Stimulated activated CD4-positive, alpha-beta T cell treated with anti-CD3 and anti-CD28 coated beads, Interleukin-12 subunit alpha, Interleukin-12 subunit beta, amount 100 ng/mL, for 48 hours (primary cell): ENCODE measurements at places on chromosomes 3 and 15.
A peak's percentile ranks its signal among the peaks of the same experiment; 100 is the strongest.

- no peak for DNase-seq
These were observed 517.2 kb downstream of the SHQ1 start for GRCh38 chr3:72331076-72331475.

DNA sequence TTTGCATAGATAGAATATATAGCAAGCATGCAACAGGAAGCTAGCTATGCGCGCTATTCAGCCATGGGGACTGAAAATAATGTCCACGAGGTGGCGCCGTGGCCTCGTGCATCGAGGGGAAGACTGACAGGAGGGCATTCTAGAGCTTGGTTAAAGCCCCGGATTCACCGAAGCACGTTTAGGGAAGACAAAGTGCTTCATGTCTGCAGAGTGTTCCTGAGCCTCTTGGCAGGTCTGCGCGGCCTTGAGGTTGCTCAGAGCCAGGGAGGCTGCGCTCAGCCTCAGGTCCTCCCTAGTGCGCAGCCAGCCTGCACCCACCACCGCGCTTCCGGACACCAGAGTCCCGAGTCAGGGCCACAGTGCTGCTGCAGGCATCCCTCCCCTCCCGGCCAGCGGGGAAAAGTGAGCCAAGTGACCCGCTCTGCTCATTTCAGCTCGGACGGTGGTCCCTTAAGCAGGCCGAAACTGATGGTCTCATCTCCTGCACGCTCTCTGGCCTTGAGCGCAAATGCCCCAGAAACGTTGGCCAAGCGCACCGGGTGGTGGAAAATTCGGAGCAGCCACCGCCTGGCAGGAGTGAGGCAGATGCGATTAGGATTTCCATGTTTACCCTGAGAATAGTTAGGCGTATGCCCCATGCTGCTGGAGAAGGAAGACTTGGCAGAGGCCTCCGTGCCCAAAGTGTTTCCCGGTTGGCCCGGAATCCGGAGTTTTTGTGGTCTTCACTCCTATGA lies 24.8 kb downstream of the GABRA5 start:
- peak; percentile 24 for DNase-seq

GRCh38 chr15:36707884-36708435 lies 128.5 kb downstream of the CDIN1 start:
- DNase-seq = no peak

DNA sequence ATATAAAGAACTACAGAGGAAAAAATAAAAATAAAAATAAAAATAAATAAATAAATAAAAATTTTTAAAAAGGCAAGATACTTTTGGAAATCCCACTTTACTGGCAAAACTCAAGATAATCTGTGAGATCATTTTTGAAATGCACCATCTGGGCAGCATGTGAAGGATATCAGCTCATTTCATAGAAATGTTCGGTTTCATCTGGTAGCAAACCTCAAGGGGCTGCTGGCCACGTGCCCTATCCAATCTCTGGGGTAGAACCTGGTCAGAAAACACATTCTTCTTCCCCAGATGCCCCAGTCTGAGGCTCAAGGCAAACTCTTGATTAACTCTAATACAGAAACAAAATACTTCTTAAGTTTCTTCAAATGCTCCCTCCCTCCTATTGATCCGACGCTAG lies 166.0 kb downstream of the FMN1 start:
- DNase-seq = no peak

GRCh38 chr3:51696954-51697353 lies 9.9 kb upstream of the GRM2 start:
- DNase-seq = no peak

GRCh38 chr15:91885714-91886270 lies 32.3 kb downstream of the SLCO3A1 start:
- no peak for DNase-seq

- peak; percentile 47 for DNase-seq
These were observed at the start of gene SIDT1 for GRCh38 chr3:113531826-113532697. Gene SIDT1 (plus strand): TSS chr3:113532555. CDS start chr3:113533022, 467 bp downstream.

- no peak for DNase-seq
These were observed 41.9 kb downstream of the CCDC12 start for GRCh38 chr3:46934498-46935167.

DNA sequence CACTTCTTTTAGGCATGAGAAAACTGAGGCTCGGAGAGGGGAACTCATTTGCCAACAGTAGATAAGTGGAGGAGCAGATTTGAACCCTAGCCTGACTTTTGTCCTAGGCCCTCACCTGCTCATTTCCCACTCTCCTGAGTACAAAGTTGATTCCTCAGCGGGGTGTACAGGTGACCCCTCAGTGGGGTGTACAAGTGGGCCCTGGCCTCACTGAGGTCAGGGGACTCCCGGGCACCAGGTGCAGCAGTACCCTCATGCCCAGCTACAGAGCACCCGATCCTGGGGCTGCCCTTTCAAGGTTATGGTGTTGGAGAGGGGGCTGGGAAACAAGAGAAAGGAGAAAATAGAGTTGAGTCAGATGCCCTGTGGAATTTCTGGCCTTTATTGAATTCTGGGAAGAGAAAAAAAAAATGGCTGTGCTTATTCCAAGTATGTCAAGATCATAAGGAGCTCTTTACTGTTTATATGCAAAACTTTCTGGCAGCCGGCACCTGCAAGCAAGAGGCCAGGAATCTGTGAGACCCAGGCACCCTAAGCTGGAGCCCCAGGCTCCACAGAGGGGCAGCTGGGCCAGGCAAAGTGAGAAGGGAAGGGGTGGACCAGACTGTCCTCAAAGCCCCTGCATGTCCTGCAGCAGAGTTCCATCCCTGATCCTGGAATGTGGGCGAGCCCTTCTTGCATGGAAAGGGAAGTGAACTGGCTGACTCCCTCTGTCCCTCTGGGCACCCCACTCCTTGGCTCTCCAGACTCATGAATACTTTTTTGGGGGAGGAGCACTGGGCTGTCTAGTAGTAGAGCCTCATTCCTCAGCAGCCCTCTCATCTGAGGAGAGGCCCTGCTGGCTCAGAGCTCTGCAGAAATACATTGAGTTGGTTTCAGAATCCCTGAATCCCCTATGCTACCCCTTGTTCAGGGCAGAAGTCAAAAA lies 43.1 kb downstream of the AMOTL2 start:
- no peak for DNase-seq

DNA sequence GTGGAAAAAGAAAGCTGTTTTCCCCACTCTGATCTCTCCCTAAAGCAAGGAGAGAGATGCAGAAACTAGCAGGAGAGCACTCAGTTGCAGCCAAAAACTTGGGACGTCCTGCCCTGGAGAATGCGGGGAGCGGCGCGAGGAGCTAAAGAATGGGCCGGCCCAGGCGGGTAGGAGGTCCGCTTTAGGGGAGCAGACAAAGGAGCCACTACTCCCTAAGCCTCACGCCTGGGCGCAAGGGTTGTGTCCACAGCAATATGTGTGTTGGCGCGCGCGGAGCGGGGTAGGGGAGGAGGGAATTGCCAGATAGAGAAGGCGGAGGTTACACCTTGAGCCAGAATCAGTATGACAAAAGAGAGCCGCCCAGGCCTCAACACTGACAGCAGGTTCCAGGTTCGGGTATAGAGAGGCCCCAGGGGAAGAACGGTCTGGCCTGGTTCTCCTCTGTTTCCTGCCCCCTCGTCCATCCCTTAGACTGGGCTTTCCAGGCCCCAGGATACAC lies 2.9 kb downstream of the WNT5A start:
- no peak for DNase-seq

- DNase-seq = no peak
These were observed 394.8 kb downstream of the SI start for GRCh38 chr3:164683489-164683888.

DNA sequence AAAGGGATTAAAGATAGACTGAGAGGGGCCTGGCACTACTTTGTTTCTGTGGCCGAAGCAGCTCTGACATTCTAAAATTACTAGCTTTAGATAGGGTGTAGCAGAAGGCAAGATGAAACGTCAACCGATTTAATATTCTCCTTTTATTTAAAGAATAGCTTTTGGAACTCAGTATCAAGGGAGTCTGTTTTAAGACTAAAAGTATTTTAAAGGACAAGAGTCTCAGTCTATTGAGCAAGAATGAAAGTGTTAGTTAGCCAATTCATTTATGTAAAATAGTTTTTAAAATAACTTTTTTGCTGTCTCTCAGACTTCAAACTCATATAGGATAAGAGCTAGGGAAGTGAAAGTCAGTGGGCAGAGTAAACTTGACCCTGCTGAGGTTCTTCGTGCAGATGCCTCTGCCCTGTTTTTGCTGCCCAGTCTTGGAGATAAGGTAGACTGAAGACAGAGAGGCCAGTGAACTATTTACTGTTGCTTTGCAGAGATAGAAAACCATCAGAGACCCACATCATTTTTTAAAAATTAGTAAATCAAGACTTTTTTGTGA lies 1090.9 kb downstream of the ROBO2 start:
- no peak for DNase-seq

- no peak for DNase-seq
These were observed 61.7 kb downstream of the TFDP2 start for GRCh38 chr3:142087676-142088075.

DNA sequence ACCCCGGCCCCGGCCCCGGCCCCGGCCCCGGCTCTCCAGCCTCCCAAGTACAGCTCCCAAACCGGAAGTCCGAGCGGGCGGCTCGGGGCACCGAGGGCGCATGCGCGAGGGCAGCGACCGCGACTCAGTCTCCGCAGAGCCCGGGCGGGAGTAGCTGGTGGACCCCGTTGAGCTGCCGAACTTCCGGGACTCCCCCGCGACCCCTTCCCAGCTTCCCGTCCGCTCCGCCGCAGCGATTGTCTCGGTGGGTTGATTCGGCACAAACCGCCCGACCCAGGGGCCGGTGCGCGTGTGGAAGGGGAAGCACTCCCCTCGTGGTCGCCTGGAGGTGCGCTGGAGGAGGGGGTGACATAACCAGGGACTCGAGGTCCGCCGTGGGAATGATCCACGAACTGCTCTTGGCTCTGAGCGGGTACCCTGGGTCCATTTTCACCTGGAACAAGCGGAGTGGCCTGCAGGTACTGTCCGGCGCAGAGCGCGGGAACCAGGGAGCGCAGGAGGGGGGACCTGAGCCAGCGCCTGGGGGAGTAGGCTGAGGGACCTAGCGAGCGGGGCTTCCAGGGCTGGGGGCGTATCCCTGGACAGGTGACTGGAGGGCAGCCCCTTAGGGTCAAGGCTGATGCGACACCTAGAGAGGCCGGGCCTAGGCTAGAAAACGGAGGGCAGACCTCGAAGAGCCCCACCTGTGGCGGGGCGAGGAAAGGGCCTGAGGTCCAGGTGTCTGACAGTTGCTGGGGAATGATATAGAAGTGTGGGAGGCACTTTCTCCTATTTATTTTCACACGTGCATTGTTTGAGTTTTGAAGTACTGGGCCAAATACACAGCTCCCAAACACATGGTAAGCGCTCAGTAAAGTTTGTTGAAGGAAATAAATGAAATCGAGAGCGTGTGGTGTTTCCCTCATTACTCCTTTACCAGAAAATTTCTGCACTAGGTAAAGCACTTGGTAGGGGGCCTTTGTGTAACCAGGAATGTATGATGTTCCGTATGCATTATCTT lies at the start of the genes TUBGCP4 and ZSCAN29:
TUBGCP4 (plus strand) TSS at position 127 of the 1,000 bp plus-strand sequence; CDS start at position 381, 254 bp downstream.
ZSCAN29 (minus strand) TSS at position 69 of the 1,000 bp plus-strand sequence. CDS start 1,130 bp downstream, outside the sequence.
- peak; percentile 78 for DNase-seq

GRCh38 chr3:176787506-176787905 lies 409.8 kb downstream of the TBL1XR1 start:
- no peak for DNase-seq

DNA sequence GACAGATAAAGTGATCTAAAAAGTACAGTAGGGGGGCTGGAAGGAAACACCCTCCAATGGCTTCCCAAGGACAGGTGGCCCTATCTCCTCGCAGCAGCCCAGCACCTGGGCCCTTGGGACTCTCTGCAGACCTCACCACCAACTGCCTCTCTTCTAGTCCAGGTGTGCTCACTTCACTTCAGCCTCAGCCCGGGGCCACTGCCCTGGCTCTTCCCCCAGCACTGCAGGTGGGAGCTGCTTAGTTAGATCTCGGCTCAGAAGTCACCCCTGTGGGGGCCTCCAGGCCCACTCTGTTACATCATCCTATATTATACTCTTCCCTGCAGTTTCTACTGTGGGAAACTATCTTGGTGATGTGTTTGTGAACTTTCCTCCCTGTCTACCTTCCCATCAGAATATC lies 2.0 kb downstream of the KLF15 start:
- no peak for DNase-seq

- DNase-seq = no peak
These were observed 2.4 kb downstream of the CCNDBP1 start for GRCh38 chr15:43187544-43188155.

DNA sequence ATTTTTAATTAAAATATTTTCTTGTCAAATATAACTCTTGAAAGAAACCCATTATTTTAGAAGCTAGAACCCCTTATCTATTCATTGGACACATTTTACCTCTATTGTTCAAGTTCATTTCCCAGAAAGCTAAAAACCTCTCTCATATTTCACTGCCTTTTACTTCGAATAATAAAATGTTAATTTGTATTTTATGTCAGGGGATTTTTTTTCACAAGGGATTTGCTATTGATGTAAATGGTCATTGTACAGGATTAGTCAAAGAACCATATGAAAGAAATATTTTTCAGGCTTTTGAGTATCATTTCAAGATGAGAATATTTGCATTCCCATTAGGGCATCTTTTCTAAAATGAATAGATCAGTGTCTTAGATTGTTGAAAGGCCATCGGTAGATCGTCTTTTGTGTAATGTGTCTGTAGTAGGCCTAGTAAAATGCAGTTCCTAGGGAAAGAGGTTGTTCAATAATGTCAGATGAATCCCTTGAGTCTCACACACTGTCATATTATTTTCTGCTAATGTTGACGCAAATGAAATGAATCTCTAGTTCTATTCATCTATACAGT lies 114.5 kb downstream of the ROBO1 start:
- no peak for DNase-seq

- no peak for DNase-seq
These were observed 180.2 kb downstream of the NTRK3 start for GRCh38 chr15:88076328-88076727.

DNA sequence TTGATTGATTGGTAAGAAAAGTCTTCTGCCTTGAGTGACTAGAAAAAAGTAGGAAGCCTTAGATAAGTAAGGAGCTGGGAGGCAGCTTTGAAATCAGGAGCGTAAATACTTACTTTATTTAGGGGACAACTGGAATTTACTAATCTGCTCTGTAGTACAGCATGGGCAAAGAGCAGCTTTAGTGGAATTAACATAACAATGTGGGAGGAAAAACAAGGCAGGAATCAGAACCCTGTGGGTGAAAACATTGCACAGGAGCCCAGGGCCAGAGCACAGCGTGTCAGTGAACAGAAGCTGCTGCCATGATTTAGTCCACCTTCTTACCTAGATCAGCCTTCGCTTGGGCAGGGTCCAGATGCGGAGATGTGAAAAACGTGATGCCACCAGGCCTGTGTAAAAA lies 14.6 kb downstream of the FMN1 start:
- DNase-seq = no peak

GRCh38 chr3:141231952-141232823 lies 563 bp downstream of the PXYLP1 start:
- DNase-seq = no peak

GRCh38 chr15:63830113-63830512 lies 3.6 kb downstream of the HERC1 start:
- DNase-seq = no peak

GRCh38 chr15:83720468-83720867 lies 66.5 kb downstream of the ADAMTSL3 start:
- DNase-seq = no peak

- peak; percentile 18 for DNase-seq
These were observed 405.8 kb downstream of the IGSF11 start for GRCh38 chr3:118628704-118629341.

DNA sequence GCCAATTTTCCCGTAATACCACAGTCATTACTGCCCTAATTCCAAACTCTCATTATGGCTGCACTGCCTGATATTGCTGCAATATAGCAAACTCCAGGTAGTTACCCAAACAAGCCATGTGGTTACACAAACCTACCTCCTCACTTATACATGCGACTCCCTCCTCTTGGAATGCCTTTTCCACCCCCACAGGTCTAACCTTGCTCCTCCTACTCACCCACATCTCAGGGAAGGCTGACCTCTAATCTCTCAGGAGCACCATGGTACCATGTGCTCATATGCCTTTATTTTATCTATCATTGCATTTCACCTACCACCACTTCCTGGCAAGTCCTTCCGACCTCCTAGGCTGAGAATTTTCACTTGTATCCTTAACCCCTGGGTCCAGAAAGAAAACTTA lies 2.9 kb downstream of the RBPMS2 start:
- DNase-seq = no peak
